ENCODE measurements at places on chromosomes 13 and 19.

DNA sequence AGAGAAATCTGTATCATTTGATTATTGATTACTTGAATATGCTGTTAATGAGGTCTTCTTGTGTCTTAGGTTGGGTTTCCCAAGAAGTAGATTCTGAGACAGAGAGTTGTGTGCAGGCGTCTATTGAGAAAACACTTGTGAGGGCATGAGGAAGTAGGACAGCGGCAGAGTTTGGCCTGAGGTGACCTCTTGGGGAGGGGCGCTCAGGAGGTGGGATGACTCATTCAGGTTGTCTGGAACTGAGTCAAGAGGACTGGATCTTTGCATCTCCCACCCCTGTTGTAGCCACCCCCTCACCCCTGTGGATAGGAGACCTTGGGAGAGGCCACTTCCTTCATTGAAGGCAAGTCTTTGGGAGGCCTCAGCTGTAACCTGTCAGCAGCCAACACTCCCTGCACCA, 35.2 kb upstream of the WDFY2 start:
- no peak for DNase-seq

DNA sequence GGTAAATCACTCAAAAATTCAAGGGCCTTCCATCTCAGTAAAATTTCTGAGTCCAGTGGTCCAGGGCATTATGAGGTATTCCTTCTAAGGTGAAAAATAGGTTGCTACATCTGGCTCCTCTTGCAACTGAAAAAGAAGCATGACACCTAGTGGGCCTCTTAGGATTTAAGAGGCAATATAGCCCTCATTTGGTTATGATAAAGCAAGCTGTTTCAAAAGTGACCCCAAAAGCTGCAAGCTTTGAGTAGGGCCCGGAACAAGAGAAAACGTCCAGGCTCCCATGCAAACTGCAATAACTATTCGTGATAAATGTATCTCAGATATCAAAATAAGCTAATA, 1910.2 kb upstream of the PRR20A start:
- no peak for DNase-seq

DNA sequence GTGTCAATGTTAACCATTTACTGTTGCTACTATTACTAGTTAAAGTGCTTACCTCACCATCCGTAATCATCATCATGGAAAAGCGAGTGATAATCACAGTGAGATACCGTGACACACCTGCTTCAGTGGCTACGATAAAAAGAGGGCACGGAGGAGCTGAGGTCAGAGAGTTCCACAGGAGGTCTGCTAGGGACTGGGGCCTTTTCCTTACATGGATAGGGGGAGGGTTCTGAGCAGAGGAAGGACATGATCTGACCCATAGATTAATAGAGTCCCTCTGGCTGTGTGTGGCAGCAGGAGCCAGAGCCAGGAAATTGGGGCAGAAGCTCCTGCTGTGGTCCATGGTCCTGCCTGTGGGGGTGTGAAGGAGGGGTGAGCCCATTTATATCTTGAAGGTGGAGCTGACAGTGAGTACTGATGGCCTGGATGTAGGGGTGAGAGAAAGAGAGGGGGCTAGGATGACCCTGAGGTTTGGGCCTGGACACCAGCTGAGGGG, 136.7 kb downstream of the SIPA1L3 start:
- no peak for DNase-seq

GRCh38 chr13:105463011-105463501, 1072.4 kb downstream of the EFNB2 start:
- no peak for DNase-seq

DNA sequence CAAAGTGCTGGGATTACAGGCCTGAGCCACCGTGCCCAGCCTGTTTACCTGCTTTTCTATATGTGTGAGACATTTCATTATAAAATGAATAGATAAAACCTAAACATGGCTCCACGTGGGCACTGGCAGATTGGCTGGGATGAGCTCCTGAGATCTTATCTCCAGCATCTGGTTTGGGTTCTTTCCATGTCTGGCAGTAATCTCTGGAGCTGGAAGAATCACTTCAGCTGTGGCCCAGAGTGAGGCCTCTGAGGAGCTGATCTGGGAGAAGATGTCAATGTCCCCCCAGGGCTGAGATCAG, 5.5 kb upstream of the SULT2A1 start:
- no peak for DNase-seq

GRCh38 chr13:26988059-26988769, 183.4 kb downstream of the USP12 start:
- DNase-seq = no peak

DNA sequence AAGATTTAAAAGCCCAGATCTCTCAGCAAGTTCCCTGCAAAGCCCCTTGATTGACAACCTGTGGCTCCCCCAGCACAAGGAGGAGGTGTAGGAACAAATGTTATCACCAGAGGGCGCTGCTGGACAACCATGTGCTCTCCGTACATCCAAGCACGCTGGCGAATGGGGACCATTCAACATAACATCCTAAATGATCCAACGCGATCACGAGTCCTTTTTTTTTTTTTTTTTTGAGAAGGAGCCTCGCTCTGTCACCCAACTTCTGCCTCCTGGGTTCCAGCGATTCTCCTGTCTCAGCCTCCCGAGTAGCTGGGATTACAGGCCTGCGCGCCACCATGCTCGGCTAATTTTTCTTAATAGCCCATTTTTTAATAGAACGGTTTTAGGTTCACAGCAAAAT, 52.0 kb downstream of the NWD1 start:
- DNase-seq = peak; percentile 58

- DNase-seq = no peak
These were observed 28.2 kb downstream of the HPN start for GRCh38 chr19:35069696-35070095.

GRCh38 chr13:98420554-98421175, 156.2 kb downstream of the STK24 start:
- no peak for DNase-seq

DNA sequence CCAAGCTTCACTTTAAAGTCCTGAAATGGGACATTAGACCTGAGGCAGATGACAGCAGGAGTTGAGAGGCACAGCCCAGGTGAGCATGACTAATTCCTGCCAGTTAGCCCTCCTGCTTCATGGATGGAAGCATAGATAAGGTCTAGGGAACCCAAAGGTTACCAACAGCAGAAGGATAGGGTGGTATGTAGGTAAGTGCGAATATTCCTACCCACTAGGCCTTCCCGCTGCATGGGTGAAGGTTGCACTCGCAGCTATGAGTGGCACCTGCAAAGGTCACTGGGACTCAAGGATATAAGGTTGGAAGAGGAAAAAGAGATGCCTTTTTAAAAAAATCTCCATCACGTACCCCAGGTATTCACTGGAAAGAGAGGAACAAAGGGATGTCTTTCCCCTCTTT, 12.2 kb upstream of the MLLT1 start:
- no peak for DNase-seq

GRCh38 chr13:67619995-67620380, 389.9 kb upstream of the PCDH9 start:
- no peak for DNase-seq

- no peak for DNase-seq
These were observed 31.1 kb downstream of the ZNF571 start for GRCh38 chr19:37563518-37563917.

- no peak for DNase-seq
These were observed 7.2 kb upstream of the FCHO1 start for GRCh38 chr19:17743874-17744580.

DNA sequence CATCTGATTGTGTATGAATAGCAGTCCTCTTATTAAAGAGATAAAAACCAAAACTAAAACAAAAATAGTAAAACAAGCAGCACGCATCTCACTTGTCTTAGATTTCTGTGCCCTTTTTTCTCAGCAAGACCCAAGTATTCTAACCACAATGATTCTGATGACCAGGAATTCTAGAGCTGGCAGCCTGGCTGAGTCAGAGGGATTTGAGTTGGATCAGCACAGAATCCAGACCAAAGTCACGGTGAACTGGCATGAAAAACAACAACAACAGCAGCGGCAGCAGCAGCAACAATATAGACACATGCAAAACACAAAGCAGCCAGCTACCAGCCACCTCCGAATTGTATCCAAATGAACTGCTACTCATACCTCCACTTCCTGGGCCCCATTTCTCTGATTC, 360.5 kb downstream of the KCNRG start:
- DNase-seq = no peak

- no peak for DNase-seq
These were observed 14.5 kb downstream of the CSNK1G2 start for GRCh38 chr19:1955171-1956121.

DNA sequence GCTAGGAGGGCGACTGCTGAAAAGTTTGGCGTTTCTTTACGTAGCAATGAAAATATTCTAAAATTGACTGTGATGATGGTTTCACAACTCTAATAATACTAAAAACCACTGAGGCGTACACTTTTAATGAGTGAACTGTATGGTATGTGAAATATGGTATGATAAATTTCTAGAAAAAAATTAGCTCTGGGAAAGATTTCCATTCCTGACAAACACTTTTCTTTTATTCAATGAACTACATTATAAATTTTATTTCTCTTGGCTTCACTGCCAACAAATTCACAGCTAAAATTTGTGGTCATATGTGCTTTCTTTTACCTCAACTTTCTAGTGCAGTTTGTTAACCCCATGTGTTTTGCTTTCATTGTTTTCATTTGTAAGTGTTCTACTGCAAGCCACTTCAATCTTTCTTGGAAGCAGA, 11.1 kb downstream of the ZC3H13 start:
- no peak for DNase-seq

- peak; percentile 17 for DNase-seq
These were observed 29.0 kb downstream of the CKM start for GRCh38 chr19:45293682-45294081.

DNA sequence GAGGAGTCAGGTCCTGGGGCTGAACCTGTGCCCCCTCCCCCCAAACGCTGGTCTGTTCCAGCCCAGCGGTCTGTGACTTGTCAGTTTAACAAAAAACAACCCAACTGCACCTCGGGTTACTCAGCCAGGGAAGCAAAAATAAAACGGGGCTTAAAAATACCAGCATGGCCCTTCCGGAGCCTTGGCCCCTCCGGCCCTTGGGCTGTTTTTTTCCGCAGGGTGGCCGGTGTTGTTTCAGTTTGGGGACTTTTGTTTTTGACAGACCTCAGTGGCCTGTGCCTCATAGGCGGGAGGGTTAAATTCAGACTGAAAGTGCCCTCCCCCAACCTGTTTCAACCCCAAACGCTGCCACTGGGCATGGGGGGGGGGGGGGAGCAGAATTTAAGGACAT, 4.0 kb downstream of the TCF3 start:
- DNase-seq = no peak

DNA sequence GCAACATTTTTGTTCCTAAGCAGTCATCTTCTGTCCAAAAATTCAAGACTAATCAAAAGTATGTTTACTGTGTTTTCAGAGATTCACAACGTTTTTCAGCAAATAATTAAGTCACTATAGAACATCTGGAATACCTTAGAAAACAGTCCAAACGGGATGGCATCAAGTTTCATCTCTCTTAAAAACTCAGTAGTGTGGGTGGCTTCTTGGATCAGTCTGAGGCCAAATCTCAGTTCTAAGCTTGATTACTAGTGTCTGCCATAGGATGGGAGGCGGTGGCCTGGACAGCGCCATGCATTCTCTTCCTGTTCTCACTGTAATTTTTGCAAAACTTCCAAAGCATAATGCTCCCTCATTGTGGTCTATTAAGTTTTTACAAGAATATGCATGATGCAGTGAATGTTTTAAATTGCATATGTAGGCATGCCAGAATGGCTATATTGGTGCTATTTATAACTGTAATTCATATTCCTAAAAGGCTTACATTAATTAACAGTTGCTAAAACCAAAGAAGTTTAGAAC, 37.1 kb downstream of the ANKRD10 start:
- no peak for DNase-seq

DNA sequence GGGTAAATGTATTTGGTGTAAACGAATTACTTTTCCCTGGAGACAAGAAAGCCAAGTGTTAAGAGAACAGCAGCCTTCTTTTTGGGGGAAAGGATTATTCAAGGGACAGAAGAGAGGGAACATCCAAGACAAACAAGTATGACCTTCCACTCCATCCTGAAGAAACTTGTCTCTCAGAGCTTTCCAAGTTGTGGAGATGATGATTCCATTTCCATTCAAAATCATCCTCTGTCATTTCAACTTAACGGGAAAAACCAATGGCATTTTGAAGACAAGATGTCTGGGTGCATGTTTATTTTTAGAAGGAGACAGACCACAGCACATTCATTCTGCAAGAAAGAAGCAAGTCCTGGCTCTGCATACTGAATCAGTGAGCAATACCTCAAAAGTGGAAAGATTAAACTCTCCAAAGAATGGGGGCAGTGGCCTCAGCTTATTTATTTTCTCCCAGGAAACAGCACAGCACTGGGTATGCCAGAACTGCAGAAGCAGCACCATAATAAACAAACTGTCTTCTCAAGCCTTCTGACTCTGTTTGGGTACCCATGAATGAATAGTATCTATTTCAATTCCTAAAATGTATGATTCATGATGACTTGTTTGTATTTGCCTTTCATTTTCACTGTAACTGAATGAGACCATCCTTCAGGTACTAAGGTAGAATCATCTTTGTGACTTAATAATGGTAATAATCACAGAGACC, 541.0 kb downstream of the RFC3 start:
- DNase-seq = no peak

- no peak for DNase-seq
These were observed 184.4 kb downstream of the NALCN start for GRCh38 chr13:101231751-101232428.

GRCh38 chr13:61142506-61142905, 273.1 kb downstream of the PCDH20 start:
- DNase-seq = no peak

DNA sequence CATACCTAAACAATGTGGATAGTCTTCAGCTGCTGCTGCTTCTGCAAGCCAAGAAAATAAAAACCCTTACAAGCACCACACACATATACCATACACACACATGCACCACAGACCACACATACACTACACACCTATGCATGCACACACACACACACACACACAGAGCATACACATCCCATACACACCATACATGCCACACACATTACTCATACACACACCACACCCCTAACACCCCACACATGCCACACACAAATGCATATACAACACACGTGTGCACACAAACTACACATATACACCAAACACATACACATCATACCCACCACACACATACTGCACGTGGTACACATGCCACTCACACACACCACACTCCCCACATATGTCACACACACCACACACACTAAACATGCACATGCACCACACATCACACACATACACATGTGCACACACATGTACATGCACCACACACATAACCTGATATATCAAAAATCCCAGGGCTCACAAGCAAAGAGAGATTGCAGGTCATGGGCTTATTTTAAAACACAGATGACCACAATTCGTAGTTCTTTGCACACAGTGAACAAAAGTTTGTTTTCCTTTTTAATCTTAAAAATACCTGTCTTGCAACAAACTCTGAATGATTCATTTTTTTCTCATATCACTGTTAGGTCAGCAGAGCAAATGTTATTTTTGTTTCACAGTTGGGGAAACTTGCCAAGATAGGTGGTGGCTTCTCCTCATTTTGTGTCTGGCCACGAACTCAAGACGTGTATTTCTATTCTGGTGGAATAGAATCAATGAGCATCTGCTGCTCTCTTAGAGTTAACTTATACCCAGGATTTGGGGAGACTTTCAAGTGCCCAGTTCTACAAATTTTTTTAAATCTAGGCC, 456.6 kb downstream of the FGF9 start:
- DNase-seq = no peak

GRCh38 chr13:31522396-31522795, 216.9 kb upstream of the RXFP2 start:
- DNase-seq = no peak

- DNase-seq = no peak
These were observed 44.6 kb downstream of the ANKRD27 start for GRCh38 chr19:32630338-32630737.
